HL-60 (cell line): ENCODE measurements at places on chromosomes 3 and 15.

GRCh38 chr3:132638706-132639105 is 20.9 kb downstream of the ACAD11 start:
- DNase-seq = no peak

DNA sequence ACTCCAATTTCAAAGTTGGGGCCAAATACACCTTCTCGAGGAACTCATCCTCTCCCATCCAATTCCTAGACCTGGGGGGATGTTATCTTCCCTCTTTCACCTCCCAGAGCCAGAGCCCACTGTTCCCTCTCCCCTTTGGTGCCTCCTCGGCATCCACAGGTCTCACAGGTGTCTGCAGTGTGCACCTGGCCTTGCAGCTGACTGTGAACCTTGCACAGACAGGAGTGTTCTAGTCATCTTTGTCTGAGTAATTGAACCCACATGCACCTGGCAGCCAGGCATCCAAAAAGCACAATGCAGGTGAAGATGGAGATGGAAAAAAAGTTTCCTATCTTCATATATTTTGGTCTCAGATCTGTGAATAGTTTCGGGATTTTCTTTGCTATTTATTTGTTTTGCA is 30.8 kb downstream of the PCOLCE2 start:
- DNase-seq = no peak

DNA sequence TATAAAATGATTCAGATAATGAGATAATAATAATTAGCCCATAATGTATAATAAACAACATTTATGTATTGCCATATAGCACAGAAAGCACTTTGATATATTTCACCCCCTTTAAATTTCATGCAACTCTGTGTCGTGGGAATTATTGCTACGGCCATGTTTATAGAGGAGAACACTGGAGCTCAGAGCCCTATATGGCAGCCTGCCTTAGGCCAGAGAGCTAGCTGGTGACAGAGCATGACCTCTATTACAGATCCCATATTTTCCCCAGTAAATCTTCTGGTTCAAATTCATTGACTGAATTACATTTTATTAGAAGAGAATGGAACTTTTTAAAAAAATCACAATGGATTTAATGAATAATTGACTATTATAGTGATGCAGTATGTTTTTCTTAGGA is 25.0 kb downstream of the USP13 start:
- no peak for DNase-seq

DNA sequence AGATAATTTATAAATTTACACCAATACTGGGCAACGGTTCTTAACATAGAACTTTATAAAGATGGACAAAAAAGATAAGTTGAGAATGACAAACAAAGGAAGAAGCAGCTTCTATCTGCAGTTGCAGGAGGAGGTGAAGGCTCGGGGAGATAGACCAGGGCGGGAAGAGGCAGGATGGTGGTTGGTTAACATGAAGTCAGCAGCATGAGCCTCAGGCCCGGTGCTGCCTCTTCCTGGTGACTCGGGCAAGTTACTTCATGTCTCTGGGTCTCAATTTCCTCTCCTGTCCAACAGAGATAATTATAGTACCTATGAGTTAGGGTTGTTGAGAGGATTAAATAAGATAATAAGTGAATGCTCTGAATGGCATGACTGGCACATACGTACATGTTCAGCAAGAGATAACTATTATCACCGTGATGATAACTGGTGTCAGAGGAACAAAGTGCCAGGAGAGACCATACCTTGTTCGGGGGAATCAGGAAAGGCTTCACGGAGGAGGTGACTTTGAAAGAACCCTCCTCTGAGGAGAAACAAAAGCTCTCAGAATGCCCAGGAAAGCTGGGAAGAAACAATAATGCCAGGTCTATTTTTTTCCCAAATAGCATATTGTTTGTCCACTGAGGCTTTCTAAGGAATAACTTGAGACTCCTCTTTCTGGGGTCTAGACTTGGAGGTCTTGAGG is 4.4 kb downstream of the PAK6 start:
- DNase-seq = no peak

GRCh38 chr3:170705131-170705530 is 119.3 kb upstream of the SLC7A14 start:
- no peak for DNase-seq

DNA sequence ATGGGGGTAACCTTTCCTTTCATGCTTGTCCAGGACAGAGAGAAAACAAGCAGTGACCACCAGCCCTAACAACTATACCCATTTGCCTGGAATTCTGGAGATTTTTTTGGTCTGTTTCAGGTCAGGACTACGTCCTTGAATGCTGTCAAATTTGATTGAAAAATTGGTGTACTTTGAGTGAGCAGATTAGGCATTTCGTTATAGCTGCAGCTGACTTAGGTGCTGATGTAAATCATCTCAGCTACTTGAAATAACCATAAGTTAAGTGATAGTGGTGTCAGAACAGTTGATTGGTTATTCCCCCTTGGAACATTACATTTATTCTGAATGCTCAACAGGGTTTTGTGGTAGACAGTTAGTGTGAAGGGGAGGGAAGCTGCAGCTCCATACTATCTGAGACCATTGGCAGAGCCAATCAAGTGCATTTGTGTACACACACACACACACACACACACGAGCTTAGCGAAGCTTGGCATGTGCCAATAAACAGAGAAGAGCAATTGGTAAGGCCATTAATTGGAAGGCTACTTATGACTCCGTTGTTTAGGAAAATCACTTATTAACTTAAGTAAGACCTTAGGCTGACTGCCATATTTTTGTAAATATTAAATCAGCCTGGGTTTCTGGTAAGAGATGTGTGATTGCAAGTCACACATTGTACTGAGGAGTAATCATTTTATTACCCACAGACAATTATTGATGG is 447.8 kb downstream of the MFSD1 start:
- DNase-seq = no peak

DNA sequence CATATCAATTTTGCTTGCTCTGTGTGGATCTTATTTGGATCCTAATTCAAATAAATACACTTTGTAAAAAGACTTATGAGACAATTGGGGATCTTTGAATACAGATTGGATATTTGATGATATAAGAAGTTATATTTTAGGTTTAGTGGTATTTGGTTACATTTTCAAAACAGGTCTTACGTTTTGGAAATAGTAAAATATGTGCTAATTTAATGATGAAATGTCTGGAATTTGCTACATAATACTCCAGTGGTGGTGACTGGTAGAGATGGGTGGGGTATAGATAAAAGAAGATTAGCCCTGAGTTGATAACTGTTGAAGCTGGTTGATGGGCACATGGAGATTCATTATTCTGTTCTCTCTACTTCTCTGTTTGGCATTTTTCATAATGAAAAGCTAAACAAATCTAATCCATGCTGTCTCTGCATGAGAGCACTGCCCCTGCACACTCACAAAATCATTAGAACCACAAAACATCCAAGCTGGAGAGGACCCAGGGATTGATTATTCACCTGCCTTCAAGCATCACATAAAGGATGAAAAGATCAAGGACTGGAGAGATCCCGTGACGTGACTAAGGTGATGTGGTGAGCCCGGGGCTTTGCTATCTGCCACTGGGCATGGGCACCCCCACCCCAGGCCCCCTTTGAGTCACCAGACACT is 58.9 kb downstream of the TLE3 start:
- DNase-seq = no peak

GRCh38 chr3:196962108-196962929 is 6.3 kb downstream of the PIGZ start:
- DNase-seq = no peak

DNA sequence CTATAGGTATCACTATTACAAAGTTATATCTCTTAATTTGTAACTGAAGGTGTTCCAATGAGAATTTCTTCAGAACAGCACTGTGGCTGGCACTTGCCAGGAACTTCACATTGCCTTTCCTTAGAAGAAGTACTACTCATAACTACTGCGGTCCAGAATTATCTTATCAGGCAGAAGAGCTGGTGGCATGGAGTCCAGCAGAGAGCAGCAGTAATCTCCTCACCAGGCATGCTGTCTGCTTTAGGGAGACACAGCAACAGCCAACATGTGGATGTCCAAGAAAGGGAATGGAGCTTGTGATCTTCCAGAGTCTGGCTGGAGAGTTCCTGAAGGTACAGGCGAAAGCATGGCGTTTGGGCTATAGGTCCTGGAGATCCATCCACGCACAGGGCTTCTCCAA is 919.7 kb upstream of the NR2F2 start:
- no peak for DNase-seq

- DNase-seq = peak; percentile 7
These were observed 31.8 kb downstream of the MGA start for GRCh38 chr15:41692049-41692448.

DNA sequence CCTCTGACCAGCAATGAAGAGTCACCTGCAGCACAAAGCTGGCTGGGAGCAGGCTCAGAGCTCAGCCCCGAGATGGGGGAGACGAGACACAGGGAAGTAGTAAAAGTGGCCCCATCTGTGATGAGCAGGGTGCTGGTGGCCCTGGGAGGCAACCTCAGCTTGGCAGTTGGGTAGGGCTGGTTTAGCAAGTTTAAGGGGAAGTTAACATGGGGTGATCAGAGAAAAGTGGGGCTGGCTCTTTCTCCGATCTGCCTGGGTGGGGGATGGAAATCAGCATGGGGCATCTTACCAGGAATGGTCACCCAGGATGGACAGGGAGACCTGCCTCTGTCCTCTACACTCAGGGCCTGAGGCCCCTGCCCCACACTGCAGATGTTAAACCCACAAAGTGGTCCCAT is 29.9 kb upstream of the SFMBT1 start:
- no peak for DNase-seq

DNA sequence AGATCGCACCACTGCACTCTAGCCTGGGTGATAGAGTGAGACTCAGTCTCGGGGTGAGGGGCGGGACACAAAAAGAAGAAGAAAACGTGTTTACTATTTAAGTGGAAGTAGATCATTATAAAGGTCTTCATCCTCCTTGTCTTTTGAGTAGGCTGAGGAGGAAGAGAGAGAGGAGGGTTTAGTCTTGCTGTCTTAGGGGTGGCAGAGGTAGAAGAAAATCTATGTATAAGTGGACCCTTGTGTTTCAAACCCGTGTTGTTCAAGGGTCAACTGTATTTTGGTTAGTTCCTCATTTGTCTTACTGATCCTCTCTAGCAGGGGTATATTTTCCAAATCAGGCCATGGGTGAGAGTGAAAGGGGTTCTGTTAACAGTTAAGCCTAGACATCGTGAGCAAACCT is 40.1 kb downstream of the TRIM71 start:
- DNase-seq = no peak

GRCh38 chr3:54681706-54682105 is 246.2 kb downstream of the LRTM1 start:
- no peak for DNase-seq

DNA sequence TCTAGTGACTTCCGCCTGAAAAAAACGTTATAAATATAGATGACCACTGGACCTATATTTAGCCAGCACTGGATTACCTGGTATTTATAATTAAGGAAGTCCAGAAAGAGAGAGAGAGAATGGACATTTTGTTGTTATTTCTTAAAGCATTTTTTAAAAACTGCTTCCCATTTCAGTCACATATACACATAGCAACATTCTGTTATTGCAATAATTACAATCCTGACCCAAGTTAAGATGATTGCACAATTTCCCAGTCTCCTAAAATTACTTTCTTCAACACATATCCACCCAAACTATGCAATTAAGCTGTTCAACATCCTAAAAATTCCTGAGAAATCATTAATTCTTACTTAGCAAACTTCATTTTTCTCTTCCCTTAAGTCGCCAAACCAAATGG is 37.7 kb downstream of the PCSK6 start:
- peak; percentile 41 for DNase-seq

DNA sequence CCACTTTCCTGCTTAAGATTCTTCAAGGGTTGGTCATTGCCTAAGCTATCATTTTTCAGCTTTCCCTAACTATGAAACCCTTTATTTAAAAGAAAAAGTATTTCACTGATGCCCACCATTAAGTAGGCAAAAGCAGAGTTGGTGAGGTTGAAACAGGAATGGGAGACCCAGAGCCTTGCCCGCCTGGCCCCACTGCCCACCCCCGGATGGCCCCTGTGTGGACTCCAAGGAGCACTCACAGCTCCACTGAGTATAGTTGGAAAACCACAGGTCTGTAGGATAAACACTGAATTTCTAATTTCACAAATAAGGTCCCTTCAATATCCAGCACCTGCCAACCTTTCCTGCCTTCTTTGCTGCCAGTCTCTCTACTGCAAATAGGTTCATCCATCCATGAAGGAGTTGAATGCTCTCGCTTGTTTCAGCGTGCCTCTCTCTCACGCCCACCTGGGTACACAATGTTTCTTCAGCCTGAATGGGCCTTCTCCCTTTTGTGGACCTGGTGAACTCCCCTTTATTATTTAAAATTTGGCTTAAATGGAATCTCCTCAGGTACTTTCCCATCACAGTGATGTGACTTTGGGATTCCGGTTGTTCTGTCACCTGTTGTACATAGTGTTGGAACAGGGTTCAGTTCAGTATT is 8.7 kb upstream of the ACAP2 start:
- no peak for DNase-seq

DNA sequence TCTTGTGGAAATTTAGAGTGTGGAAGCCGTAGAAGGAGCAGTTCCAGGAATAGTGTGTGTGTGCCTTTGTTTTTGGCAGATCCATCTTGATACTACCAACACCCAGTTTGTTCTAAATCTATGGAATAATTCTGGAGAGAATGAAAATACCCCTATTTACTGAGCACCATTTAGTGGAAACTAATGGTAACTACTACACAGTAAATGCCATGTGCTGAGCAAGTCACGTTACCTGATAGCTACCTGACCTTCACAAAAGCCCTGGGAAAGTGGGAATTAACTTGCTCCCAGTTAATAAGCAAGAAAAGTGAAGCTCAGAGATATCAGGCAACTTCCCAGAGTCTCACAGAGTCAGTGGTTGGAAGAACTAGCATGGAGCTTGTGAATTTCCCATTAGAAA is 137.7 kb downstream of the ARPP21 start:
- DNase-seq = no peak

DNA sequence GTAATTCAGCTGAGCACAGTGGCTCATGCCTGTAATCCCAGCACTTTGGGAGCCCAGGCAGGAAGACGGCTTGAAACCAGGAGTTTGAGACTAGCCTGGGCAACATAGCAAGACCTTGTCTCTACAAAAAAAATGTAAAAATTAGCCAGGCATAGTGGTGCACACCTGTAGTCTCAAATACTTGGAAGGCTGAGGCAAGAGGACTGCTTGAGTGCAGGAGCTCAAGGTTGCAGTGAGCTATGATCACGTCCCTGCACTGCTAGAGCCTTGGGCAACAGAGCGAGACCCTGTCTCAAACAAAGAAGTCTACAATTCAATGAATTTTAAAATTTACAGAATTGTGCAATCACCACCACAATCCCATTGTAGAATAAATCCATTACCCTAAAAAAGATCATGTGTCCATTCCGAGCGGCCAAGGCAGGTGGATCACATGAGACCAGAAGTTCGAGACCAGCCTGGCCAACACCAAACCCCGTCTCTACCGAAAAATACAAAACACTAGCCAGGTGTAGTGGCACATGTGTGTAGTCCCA is 45.2 kb downstream of the FBXO22 start:
- no peak for DNase-seq

GRCh38 chr3:190120269-190121060 is at the start of gene P3H2:
TSS of gene P3H2 (minus strand) at chr3:190120897. CDS start at chr3:190120731, 166 bp downstream.
- DNase-seq = no peak

DNA sequence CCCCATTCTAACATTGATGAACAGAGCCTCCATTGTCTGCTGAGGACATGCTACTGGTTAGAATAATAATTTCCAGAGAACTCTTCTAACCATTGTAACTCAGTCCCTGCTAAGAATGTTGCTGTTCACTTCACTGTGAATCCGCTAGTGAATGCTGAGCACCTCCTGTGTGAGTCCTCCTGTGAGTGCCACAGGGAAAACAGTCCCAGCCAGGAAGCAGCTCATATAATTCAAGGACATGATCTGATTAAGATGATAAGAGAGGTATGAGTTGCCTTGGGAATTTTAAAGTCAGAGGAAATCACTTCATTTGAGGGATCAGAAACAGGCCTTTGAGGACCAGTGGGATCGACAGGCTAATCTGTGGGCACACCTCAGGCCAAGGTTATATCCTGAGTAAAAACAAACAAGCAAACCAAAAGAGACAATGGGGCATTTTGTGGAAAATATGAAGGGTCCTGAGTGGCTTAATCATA is 33.9 kb upstream of the GPR160 start:
- DNase-seq = no peak
